ENCODE measurements at places on chromosomes 16 and 17.

DNA sequence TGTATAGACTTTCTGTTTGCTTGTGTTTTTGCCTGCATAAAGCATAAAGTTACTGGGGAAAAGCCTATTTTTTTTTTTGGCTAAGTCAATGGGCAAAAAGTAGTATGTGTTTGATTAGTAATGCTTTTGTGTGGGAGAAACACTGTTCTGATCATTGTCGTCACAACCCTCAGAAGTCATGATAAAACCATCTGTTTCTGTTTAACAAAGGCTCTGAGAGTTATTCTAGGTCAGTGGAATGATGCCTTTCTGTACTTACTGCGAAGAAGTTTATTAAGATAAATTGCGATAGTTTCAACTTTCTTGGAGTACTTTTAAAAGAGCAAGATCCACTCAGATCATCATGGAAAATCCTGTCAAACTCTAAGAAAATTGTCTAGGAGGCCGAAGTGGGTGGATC lies 80.9 kb downstream of the PRKCA start:
- no peak for DNase-seq

- DNase-seq: no peak
These were observed 145.6 kb upstream of the MYOCD start for GRCh38 chr17:12519956-12520594.

DNA sequence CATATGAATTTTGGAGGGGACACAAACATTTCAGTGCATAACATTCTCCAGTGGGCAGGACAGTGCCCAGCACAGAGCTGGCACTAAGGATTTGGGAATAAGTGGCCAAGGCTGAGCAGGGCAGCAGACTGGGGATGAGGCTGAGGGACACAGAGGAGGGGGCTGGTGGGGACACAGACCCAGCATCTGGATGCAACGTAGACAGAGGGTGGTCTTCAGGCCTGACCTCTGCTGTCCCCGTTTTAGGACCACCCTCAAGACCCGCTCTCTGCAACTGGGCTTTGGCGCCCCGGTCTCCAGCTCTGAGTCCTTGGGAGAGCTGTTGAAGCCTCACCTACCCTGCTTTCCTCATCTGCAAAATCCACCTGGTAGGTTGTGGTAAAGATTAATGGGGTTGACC lies 3.3 kb upstream of the PRSS33 start:
- no peak for DNase-seq

GRCh38 chr17:44281570-44281969 lies 13.6 kb upstream of the SLC4A1 start:
- DNase-seq: no peak

- no peak for DNase-seq
These were observed 5.0 kb upstream of the NPRL3 start for GRCh38 chr16:143456-143855.

- no peak for DNase-seq
These were observed 132.1 kb downstream of the CLEC16A start for GRCh38 chr16:11076259-11077018.

DNA sequence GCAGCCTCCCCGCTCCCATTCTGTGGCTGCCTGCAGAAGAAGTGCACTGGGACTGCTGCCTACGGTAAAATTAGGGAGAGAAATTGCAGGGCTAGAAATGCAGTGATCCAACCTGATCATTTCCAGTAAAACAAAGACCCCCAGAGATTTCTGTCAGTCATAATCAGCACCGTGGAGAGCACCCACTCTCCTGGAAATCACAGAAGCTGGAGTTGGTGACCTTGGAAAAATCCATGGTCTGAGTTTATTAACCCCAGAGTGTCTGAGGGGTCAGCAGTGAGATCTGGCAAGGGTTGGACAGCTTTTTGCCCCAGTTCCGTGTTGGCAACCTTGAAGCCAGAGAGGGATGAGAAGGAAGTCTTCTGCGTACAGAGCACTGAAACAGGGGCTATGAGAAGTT lies 7.8 kb downstream of the SYCE1L start:
- DNase-seq: no peak

DNA sequence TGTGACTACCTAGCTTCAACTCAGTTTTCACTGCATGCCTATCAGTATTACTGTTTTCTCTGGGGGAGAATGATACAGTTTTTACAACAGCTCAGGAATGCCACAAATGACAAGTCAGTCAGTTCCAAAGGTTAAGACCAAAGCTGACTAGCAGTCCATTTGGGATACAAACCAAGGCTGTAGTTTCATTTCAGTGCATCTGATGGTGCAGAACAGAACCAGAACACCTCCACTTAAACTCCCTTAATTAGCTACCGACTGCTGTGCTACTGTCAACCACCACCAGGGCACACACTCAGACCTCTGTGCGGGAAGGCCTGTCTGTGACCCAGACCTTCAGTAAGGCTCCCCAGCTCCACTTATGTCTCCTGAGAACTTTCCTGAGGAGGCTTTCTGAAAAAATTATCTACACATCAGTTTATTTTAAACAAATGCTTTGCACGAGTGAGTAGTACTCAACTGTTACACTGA lies 20.4 kb downstream of the NFE2L1 start:
- DNase-seq: no peak

- DNase-seq: no peak
These were observed 10.9 kb upstream of the GINS2 start for GRCh38 chr16:85699628-85700027.

DNA sequence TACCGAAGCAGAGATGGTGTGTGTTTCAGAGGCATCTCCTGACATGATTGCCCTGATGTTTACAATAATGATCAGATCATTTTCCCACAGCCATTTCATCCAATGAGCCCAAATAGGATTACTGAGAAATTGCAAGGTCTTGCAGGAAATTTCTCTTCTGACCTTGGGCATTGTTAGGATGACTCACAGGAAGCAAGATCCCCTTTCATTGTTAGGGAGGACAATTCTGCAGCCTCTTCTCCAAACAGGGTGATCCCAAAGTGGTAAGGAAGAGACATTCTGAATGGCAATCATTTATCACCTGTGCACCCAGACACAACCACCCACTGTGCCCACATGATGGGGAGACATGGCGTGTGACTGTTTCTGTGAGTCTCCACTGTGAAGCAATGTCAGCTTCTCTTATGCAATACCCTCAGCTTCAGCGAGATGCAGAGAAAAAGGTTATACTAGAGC lies 306.7 kb upstream of the XYLT1 start:
- DNase-seq: no peak

DNA sequence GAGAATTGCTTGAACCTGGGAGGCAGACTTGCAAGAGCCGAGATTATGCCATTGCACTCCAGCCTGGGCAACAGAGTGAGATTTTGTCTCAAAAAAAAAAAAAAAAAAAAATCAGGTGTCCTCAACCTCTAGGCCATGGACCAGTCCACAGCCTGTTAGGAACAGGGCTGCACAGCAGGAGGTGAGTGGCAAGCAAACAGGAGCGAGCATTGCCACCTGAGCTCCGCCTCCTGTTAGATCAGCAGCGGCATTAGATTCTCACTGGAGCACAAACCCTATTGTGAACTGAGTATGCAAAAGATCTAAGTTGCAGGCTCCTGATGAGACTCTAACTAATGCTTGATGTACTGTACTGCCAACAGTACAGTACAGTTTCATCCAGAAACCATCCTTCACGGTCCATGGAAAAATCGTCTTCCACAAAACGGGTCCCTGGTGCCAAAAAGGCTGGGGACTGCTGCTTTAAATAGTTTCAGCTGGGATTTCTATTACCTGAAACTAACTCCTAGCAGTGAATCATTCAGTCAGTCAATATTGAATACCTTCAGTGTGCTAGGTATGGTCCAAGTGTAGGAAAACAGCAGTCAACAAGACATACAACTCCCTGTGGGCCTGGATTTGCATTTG lies 56.3 kb upstream of the DHX40 start:
- DNase-seq: no peak

GRCh38 chr17:42214156-42214555 lies 19.9 kb upstream of the GHDC start:
- no peak for DNase-seq

DNA sequence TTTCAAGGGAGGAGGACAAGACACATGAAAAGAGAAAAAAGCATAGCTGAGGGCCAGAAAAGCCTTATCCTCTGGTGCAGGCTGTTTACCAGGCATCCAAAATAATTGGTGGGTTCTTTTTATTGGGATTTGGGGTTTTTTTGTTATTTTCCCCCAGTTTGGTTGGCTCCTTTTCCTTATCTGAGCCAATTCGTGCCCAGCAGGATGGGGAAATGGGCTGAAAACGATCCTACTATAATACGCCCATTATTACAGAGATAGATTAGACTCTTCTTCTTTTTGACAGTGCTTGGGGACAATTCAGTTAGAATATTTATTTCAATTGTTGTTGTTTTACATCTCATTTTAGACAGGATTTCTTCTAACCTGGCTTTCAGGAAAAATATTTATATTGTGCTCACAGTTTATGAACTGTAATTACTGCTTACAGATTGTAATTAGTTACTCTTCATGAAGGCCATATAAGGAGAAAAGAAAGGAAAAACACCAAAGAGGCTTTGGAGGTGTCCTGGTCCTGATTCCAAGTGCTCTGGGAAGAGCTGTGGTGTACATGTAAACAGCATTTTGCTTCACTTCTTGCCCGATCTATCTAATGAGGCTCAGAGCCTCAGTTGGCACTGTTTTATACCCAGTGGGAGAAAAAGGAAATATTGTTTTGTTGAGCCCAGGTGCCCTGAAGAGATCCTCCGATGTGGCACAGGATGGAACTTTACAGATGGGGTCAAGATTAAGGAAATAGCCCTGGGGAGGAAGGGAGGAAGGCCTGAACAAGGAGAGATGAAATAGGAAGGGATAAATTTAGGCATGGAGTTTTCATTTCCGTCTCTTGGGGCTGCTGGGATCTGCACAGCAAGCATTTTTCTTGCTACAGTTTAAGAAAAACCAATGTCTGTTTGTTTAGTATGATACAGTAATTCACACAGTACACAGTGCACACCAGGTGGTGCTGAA lies 611 bp upstream of the ANKRD40 start:
- no peak for DNase-seq

DNA sequence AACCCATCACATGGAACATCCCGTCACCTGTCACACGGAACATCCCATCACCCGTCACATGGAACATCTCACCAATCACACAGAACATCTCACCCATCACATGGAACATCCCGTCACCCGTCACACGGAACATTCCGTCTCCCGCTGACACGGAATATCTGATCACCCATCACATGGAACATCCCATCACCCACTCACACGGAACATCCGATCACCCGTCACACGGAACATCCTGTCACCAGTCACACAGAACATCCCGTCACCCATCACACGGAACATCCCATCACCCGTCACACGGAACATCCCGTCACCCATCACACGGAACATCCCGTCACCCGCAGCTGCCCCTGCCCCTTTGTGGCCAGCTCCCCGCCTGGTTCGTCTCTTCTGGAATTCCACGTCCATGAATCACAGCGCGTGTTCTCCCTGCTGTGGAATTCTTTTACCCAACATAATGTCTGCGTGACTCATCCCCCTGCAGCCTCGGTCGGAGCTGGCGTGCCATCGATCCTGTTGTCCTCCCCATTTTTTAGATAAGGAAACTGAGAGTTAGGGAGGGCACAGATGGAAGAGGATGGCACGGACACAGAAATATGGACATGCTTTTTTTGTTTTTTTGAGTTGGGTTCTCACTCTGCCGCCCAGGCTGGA lies 5.6 kb downstream of the CPNE7 start:
- no peak for DNase-seq

GRCh38 chr17:35766903-35767510 lies 6.3 kb downstream of the C17orf50 start:
- no peak for DNase-seq

GRCh38 chr16:200388-200787 lies 20.1 kb downstream of the HBQ1 start:
- no peak for DNase-seq

DNA sequence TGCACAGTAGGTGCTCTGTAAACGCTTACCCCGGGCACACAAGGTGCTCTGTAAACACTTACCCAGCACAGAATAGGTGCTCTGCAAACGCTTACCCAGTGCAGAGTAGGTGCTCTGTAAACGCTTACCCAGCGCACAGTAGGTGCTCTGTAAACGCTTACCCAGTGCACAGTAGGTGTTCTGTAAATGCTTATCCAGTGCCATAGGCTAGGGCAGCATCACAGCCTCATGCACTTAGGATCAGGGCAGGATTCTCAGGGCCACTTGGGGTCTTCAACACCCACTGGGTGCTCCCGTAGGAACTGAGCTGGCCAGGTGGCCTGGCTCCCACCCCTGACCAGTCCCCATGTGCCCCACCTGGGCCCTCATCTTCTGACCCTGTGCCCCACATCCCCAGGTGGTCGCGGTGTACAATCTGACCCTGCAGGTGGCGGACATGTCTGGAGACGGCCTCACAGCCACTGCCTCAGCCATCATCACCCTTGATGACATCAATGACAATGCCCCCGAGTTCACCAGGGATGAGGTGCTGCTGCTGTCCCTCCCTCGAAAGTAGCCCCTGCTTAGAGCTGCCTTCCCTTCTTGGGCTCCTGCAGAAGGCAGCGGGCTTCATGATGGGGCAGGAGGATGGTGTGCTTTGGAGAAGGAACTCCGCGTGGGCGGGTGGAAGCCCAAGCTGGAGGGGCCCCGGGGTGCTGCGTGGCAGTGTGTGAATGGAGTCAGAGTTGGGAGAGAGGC lies 13.1 kb downstream of the SLC22A31 start:
- no peak for DNase-seq

DNA sequence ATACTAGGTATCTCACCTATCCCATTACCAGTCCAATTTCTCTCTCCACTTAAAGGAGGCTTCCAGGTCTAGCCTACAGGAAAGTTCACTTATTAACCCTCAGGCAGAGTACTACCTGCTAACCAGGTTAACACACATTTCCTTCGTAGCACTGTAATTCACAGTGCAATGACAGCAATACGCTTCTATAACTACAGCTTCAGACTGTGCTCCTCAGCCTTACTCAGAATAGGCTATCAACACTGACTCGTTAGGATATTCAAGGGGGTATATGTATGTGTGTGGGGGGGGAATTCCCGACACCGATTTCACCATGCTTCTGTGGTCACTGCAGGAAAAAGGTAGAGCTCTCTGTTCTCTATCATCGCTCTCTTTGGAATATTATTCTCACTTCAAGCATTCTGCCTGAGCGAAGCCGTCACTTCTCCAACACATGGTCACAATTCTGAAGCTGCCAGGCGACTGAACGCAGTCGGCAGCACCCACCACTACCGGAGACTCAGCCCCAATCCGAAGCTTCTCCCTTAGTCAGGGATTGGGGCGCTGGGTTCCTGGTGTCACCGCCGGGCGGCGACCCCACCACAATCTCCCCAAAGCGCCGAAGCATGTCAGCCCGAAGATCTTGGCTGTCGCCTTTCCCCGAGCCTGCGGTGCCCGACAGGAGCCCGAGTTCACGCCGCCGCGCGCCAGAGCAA lies 618 bp downstream of the GGA3 start:
- DNase-seq: no peak

DNA sequence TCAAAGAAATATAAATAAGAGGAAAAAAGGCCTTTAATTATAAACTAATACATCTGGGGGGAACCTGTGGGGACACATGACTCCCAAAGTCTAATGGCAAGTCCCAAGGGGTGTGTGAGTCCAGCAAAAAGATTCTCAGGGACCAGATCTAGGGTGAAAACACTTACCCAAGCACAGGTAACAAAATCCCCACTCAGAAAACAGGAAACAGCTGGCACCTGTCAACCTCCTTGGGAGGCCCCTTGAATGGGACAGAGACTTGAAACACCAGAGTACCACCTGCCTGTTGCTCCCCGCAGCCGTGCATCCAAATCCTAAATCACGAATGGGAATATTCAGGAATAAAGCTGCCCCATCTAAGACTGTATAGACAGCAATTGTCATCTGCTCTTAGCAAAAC lies 461.2 kb upstream of the CDH5 start:
- no peak for DNase-seq

GRCh38 chr16:73882033-73882432 lies 414.6 kb upstream of the PSMD7 start:
- DNase-seq: no peak
